D341Med (cell line): ENCODE measurements at places on chromosomes 6 and 20.
A peak's percentile ranks its signal among the peaks of the same experiment; 100 is the strongest.

- no peak for DNase-seq
Measured at GRCh38 chr6:125867483-125867942, 76.8 kb downstream of the NCOA7 start.

DNA sequence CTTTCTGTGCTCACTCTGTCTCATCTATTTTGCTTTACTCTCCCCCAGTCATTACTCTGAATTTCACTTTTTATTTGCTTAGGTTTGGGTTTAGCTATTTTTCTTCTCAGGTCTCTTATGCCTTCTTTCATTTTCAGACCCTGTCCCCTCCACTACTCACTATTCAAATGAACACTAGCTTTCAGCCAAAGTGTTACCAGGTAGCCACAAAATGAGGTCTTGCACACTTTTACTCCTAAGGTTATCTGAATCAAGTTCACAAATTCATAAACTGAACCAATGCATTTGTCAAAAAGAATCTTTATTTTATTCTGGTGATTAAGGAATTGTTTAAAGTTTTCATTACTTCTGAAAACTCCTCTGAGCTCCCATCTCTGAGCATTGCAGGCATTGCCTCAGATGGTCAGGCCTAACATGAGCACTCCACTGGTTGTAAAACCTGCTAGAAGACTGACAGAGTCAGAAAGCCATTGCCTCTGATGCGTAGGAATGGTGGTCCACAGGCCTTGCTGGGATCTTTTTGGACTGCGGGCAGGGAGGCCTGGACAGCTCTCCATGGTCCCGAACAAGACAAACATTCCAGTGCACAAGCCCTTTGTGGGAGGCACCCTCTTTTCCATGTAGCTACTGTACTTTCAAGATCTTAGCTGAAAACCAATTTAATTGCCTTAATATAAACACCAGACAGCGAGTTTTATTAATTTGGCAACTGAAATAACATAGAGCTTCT, 48.5 kb downstream of the FYN start:
- no peak for DNase-seq

DNA sequence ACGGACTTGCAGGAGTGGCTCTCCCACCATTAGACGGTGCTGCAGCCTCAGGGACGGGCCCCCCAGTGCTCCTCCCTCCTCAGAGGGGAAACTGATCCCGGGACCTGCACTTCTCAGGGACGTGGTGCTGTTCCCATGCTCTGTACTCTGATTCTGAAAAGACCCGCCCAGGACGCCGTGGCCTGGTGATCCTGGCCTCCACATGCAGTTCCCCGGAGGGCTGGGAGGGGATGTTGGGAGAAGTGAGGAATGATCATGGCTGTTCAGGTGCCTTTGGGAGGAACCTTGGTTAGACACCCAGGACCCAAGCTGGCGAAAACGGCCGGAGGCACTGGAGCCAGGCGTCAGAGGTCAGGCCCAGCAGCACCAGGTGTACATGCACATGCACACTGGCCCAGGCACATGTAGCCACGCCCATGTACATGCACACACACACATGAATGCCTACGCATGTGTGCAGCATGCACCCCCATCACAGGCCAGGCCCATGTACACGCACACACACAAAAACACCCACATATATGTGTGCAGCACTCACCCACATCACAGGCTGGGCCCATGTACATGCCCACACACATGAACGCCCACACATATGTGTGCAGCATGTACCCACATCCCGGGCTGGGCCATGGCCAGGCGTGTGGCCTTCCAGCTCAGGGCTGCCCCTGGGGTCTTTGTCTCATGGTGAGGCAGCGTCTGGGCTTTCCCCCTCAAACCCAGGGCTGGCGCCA, 52.6 kb upstream of the DACT2 start:
- no peak for DNase-seq

DNA sequence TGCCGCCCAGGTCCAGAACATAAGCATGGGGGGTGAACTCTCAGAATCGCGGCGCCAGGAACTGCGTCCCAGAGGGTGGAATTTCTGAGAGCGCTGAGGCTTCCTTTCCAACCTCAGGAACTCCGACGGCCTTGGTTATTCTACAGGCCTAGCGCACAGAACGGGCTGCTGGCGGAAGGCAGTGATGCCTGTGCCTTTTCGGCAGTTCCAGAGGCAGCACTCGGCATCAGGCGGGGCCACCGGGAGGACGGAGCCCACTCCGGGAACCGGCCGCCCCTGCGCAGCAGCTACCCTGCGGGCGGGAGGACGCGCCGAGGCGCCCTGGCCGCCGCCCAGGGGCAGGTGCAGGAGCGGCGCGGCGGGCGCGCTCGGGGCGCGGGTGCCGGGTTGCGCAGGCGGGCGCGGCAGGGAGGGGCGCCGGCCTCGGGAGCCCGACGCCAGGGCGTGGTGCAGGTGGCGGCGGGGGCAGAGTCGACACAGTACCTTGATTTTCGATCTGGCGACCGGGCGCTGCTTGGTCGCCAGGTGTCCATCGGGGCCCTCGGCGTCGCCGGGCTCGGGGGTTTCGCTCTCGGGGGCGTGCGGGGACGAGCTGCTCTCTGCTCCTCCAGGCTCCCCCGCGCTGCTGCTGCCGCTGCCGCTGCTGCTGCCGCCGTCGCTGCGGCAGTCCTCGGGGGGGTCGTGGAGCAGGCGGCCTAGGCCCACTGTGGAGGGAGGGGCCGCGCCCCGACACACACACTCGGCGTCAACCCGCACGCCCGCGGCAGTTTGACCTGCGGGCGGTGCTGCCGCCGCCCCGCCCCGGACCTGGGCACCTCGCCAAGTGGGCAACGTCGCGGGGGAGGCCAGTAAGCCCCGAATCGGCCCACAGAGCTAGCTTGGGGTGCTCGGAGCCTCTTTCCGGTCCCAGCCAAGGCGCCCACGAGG, 1.3 kb downstream of the OVOL2 start:
- DNase-seq, result peak; percentile 77

GRCh38 chr6:35576682-35577081, 64.0 kb upstream of the TULP1 start:
- DNase-seq, result no peak
